ENCODE measurements at places on chromosomes 7 and 10.

DNA sequence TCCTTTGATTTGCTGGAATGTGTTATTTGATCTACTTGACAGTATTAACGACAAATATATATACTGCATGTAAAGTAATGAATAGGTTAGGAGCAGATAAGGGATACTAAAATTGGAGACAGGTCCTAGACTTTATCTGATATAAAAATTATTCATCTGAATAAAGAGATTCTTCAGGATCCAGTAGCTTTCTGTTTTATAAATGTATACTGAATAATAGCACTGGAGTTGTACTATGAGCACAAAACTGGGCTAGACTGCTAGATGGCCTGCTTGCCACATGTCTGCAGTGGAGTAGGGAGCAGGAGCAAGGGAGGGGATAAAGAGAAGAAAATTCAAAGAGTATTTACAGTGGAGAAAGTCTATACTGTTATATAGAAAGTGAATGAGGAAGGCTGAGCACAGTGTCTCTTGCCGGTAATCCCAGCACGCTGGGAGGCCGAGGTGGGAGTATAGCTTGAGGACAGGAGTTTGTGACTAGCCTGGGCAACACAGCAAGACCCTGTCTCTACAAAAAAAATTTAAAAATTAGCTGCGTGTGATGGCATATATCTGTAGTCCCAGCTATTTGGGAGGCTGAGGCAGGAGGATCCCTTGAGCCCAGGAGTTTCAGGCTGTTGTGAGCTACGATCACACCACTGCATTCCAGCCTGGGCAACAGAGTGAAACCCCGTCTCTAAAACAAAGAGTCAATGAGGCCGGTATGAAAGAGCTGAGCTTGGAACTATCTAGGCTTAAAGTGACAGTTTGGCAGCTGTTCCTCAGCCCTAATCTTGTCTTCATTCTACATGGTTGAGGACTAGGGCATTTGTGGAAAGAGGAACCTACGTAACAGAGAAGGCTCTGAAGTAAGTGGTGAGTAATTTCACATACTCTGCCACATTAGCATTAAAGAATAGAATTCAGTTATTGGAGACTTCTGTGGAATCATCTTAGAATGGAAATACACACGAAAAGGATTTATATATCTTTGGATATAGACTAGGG is 41.8 kb downstream of the CD36 start:
- DNase-seq: no peak

DNA sequence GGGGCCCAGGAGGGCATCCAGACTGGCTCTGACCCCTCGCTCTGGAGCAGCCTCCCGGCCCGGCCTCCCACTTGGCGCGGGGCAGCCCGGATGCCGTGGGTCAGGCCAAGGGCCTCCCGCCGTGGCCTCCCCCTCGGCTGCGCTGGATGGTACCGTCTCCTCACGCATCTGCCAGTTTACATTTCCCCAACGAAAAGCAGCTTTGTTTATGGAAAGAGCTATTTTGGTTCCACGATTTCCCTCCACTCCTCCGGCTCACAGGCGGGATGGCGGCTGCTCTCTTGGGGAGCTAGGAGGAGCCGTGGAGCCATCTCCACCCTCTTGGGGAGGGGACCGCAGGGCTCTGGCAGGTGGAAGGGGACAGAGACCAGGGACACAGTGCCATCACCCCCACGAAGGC is 93.2 kb upstream of the MYL10 start:
- no peak for DNase-seq

GRCh38 chr7:28329661-28330363 is 82.5 kb upstream of the CREB5 start:
- peak; percentile 54 for DNase-seq

DNA sequence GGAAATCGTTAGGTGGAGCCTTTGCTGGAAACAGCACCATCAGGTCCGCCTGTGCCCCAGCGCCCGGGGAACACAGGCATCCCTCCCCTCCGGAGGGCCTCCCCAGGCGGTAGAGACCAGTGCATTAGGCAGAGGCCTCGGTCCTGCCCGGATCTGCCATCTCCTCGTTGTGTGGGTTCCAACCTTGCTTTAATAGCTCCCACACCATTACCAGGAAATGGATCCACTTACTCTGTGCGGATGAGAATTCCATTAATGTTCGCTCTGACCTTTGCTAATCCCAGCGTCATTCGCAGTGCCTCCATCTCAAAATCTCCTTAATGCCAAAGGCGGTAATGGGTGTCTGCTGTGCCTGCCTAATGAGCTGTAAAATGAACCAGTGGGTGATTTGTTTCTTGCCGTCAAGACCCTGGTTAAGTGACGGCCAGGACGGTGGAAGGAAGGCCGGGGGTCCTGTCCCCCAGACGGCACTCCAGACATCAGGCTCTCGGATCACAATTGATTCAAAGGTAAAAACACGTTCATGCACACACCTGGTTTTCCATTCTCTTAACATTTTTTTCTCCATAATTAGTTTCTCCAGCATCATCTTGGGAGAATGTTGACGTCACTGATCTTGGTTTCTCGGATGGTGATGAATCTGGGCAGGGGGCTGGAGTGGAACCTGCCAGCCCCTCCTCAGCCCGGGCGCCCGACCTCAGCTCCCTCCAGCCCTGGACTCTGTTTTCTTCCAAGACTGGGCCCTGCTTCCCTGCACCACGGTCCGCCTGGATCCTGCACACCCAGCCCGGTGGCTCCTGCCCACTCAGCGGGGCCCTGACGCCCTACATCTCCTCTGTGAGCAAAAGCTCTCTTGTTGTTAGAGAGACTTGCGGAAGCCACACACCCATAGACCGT is 22.8 kb upstream of the FAM20C start:
- DNase-seq: peak; percentile 89

- no peak for DNase-seq
These were observed 106.6 kb upstream of the INHBA start for GRCh38 chr7:41809529-41809939.

Data from eye (tissue), 1 donor.